Adipocyte (in vitro differentiated cells): ENCODE measurements at places on chromosomes 12 and 14.

DNA sequence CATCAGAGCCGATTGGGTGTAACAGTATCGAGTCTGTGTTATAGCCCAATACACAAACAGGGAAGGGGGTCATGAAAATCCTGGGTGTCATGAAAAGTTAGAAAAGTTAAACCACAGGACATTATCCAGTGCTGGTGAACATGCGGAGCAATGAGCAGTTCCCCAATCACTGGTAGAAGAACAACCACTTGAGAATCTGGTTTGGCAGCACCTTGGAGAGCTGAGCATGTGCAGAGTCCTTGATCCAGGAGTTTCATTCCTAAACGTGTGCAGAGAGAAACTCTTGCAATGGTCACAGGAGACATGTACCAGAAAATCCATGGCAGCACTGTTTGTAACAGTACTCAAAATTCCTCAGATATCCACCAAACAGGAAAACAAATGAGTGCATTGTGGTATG lies 23.0 kb upstream of the JDP2 start:
- DNase-seq = no peak

DNA sequence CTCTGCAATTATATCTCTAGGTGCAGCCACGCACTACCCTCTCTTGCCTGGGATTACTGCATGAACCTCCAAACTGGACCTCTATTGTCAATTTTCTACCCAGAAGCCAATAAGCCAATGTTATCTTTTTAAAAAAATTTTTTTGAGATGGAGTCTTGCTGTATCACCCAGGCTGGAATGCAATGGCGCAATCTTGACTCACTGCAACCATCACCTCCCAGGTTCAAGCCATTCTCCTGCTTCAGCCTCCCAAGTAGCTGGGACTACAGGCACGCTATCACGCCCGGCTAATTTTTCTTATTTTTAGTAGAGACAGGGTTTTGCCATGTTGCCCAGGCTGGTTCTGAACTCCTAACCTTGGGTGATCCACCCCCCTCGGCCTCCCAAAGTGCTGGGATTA lies 11.2 kb upstream of the PXN start:
- peak; percentile 33 for DNase-seq

DNA sequence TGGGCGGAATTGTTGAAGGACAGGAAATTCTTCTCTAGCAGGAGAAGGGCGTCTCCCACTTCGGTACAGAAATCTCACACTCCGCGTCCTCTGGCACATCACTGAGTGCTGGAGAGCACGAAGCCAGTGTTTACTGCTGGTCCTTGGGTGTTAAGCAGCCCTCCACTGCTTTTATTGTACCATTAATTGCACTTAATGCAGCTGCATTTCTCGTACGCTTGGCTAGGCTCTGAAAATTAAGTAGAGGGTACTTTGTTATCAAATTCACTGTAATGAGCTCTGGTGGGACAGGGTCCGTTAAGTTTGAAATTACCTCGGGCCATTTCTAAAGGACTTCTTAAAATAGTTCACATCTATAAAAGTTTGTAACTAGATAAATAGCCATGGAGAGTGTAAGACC lies 411.2 kb downstream of the NPAS3 start:
- DNase-seq = no peak

GRCh38 chr12:8817856-8818255 lies 4.6 kb upstream of the A2ML1 start:
- peak; percentile 61 for DNase-seq

DNA sequence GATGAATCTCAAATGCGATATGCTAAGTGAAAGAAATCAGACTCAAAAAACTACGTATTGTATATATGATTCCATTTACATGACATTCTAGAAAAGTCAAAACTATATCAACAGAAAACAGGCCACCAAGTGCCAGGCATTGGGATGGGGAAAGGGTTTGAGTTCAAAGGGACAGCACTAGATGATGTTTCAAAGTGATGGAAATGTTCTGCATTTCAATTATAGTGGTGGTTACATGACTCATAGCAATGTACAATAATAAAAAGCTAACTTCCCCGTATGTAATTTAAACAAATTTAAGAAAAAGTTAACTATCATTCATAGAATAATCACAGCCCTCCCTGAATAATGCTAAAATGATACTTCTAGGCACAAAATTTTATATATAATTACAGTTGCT lies 13.5 kb downstream of the HECTD1 start:
- DNase-seq = peak; percentile 45

DNA sequence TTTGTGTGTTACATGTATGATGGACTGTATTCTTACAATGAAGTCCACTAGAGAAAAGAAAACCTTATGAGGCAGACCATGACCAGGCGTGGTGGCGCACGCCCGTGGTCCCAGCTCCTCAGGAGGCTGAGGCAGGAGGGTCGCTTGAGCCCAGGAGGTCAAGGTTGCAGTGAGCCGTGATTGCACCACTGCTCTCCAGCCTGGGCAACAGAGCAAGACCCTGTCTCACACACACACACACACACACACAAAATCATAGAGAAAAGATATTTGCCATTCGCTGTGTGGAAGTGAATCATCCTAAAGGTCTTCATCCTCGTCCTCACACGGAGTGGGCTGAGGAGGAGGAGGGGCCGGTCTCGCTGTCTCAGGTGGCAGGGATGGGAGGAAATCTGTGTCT lies 32.3 kb downstream of the LRCOL1 start:
- no peak for DNase-seq

- no peak for DNase-seq
Observed at GRCh38 chr12:7793211-7793610, 4.0 kb downstream of the NANOG start.

DNA sequence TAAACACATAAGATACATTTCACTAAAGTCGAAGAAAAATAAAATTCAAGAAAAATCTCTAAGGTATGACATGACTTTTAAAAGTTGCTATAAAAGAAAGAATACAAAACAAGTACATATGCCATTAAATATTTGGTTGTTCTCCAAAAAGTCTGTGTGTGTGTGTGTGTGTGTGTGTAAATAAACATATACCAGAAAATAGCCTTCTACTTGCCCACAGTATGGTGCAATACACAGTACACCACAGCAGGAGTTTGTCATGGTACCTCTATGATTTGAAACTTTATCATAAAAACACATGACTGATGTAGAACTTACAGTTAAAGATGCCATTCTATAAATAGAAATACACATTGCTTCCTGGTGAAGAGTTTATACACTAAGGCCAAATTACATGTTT lies 692.7 kb upstream of the MGAT4C start:
- peak; percentile 73 for DNase-seq

- no peak for DNase-seq
Observed at GRCh38 chr12:74456431-74456830, 81.2 kb upstream of the ATXN7L3B start.
